ENCODE measurements at places on chromosomes 4 and X.

GRCh38 chr4:11496351-11496829 is 67.7 kb upstream of the HS3ST1 start:
- no peak for DNase-seq

DNA sequence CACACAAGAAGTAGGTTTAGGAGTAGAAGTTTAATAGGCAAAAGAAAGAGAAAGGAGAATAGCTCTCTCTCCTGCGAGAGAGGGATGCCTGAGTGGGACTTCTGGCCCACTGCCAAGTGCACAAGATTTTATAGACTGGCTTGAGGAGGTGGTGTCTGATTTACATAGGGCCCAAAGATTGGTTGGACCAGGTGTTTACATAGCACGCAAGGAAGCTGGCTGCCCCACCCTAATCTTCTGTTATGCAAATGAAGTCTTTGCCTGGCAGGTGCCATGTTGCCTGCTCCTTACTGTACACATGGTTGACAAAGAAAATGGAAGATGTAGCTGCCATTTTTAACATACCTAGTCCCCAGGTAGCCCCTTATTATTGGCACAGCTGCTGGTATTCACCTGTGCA is 170.8 kb upstream of the GATB start:
- DNase-seq: no peak

- no peak for DNase-seq
These were observed 2343.1 kb downstream of the PCDH7 start for GRCh38 chr4:33063241-33063640.

DNA sequence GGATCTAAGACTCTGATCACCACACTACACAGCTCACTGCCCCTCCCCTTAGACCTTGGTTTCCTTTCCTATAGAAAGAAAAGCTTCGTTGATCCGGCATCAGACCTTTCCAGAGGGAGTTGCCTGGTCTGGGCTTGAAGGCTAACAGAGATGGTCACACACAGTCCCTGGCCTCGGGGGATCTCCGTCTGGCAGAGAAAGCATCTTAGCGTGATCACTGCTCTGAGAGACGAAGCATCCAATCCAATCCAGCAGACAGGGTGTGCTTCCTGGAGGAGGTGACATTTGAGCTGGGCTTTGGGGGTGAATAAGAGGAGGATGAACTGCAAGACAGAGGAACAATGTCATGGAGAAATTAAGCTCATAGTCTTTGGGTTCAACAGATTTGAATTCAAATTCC is 49.5 kb downstream of the HTRA3 start:
- DNase-seq: no peak

GRCh38 chr4:75494563-75494962 is 19.6 kb downstream of the RCHY1 start:
- no peak for DNase-seq

DNA sequence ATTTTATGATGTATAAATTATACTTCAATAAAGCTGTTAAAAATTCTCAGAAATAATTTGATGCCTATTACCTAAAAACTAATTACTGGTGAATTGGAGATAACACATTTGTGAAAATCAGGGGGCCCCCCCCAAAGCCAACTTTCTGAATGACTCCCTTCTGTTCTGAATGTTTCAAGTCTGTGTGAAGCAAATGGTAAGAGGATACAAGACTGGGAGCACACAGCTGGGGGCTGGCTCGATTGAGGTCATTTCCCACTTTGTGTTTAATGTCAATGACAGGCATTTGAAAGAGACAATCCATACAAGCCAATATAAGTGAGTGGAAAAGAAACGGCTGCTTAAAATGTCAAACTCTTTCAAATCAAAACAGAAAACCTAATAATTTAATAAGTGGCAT is 155.8 kb downstream of the SH2D1A start:
- no peak for DNase-seq

DNA sequence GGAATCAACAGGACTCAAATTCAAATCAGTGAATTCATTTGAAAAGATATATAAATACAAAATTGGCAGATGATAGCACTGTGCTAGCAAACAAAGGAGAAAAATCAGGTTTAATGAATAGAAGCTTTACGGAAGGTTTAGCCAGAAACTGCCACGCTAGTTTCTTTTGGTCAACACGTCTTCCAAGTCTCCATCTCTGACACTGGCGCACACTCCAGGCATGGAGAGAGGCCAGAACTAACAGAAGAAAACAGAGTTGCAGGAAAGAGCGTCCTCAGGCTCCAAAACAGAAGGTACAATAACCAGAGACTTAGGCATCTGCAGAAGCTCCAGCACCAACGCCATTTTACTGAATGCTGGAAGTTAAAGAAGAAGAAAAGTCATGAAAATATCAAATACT is 497.3 kb upstream of the FRG1 start:
- DNase-seq: no peak

GRCh38 chrX:2360731-2361130 is 140.0 kb downstream of the DHRSX start:
- no peak for DNase-seq

DNA sequence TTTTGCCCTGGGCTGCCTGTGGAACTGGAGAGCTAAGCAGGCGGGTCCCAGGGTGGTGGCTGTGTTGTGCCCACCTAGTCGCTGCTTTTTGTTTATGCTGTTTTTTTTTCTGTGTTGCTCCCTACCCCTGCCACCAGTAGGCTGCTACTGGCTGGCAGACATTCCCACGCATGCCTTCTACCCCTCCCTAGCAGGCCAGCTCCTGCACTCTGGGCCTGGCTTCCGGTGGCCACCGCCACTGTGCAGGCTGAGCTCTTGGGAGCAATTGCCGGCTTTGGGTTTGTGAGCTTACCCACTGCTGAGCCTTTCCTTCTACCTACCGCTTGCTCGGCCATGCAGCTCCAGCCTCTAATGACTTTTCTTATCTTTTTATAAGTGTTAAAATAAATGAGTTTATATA is 57.6 kb downstream of the RBM46 start:
- no peak for DNase-seq

DNA sequence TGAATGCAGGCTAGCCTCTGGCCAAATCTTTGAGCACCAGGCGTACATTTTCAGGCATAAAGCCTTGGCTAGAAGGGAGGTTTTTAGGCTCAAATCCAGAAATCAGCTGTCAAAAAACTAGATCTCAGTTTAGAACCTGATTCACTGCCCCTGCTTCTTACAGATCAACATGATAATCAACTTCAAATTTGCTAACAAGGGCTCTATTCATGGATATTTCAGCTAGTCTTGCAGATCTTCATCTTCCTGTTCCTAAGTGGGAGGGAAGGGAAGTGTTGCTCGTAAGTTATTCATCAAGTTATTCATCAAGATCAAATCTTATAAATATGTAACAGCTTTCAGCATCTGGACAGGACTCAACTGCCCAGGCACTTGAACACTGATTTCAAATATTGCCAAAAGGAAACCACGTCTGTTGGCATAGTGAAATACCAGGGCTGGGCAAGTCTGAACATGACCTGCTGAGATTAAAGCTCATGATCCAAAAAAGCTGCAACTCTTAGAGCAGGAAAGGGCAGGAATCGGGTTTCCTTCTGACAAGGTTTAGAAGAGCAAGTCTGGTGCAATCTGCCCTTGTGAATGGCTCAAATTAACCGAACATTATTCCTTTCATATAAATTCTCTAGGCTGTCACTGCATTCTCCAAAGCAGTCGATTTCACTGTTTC is 200.3 kb downstream of the PDGFC start:
- no peak for DNase-seq

- DNase-seq: no peak
These were observed 82.2 kb downstream of the MAML3 start for GRCh38 chr4:140071806-140072205.

DNA sequence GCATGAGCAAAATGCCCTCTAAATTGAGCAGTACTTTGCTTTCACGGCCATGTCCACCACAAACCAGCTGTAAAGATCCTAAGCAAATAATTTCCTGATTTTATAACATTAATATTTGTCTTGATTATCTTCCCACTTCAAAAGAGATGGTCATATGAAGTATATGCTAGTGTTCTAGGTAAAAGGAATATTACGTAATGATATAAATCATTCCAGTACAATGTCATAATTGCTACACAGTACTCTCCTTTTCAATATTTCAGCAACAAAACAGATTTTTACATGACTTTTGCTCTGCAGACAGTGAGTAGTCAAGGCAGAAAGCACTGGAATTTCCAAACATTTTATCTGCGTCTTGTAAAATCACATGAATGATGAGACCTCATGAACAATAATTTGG is 572.8 kb upstream of the FRG1 start:
- DNase-seq: no peak

GRCh38 chrX:110402850-110403221 is 44.2 kb downstream of the RTL9 start:
- no peak for DNase-seq

DNA sequence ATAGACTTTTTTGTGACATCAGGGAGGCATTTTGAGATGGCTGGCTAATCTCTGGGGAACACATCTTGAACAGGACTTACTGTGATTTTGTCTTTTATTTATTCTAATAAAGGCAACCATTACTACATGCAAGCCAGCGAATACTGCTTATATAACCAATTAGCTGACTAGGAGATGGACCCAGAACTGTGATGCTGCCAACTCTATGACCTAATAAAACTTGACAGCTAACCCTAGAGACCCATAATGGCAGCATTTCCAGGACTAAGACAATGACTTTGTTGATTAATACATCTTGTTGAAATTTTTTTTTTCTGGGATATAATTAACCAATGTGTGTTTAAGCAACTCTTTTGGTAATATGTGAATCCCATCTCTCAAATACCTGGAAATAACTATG is 584.6 kb downstream of the PRR32 start:
- no peak for DNase-seq

DNA sequence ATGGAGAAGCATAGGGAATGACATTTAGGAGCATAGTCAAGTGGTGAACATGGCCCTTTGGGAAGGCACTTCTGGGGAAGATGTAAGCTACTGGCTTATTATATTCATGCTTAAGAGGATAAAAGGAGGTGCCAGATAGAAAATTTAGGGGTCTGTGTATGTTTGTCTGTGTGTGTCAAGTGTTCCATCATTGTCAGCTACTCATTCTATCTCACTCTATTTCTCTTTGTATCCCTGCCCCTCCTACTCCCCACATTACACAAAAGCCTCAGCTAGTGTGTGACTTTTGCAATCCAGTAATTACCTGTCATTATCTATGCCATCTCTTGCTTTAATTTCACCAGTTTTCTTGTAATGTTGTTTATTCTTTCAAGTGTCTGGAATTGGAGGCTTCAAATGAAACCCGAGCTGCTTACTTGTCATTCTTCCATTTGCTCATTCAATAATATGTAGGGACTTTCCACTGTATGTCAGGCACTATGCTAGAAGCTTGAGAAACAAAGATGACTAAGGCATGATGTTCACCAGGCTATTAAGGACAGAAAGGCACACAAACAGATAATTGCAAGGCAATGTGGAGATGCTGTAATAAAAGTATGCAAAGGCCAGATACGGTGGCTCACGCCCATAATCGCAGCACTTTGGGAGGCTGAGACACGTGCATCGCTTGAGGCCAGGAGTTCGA is 229.8 kb upstream of the TEX13C start:
- DNase-seq: no peak

GRCh38 chr4:24802648-24803047 is 7.3 kb downstream of the SOD3 start:
- no peak for DNase-seq

DNA sequence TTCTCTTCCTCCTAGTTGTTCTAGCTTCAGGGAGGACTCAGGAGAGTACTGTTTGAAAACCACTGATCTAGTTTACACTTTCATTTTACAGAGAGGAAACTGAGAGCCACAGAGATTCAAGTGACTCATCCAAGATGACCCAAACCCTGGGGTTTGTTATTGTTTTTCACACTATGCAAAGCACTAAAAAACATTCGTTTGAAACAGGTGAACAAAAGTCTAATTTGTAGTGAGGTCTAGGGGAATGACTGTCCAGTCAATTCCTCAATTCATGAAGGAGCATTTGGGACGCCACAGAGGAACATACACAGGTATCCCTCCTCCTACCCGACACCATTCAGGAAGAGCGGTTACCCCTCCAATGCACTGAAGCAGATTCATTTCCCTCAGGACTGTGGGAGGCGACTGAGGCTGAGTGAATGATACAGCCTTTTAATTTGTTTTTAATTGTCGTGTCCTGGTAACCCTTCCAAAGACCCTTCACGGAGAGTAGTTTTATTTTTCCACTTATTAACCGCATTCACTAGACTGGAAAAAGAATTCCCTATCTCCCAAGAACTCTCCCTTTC is 30.3 kb downstream of the TLR10 start:
- DNase-seq: no peak

GRCh38 chrX:16487620-16488385 is 162.2 kb upstream of the S100G start:
- DNase-seq: no peak

- no peak for DNase-seq
These were observed 277.4 kb downstream of the SPRY1 start for GRCh38 chr4:123673971-123674370.

GRCh38 chr4:99462875-99463464 is 27.8 kb upstream of the ADH7 start:
- DNase-seq: peak; percentile 31

DNA sequence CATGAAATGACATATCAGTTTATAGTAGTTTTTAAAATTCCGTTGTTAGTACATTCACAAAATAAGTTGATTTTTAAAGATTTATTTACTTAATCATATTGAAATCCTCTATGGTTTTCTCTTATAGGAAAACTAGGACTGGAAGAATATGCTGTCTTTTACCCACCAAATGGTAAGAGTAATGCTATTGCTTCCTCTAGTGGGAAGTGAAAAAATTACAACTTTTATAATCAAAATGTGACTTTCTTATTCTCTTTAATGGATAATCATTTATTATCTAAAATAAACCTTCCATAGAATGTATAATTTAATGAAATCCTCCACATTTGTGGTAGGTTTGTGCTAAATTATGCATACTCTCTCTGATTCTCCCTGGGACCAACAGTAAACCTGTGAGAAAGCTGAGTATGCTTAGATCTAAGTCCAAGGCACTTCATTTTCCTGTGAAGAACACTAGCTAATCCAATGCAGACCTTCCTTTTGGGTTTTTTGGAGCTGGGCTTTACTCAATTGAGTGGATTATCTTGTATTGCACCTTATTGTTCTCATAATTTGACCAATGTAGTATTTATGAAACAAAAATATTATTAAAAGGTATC is 136.2 kb downstream of the TBC1D19 start:
- no peak for DNase-seq

GRCh38 chr4:146638333-146638785 is 334 bp upstream of the POU4F2 start:
- no peak for DNase-seq

- no peak for DNase-seq
These were observed 114.9 kb downstream of the SPOCK3 start for GRCh38 chr4:167119392-167119791.

GRCh38 chrX:72040506-72040905 is 91.2 kb downstream of the RTL5 start:
- no peak for DNase-seq

- DNase-seq: no peak
These were observed 71.6 kb downstream of the AMELX start for GRCh38 chrX:11364835-11365234.

- DNase-seq: no peak
These were observed 72.9 kb upstream of the PPP2R3B start for GRCh38 chrX:459611-460010.

DNA sequence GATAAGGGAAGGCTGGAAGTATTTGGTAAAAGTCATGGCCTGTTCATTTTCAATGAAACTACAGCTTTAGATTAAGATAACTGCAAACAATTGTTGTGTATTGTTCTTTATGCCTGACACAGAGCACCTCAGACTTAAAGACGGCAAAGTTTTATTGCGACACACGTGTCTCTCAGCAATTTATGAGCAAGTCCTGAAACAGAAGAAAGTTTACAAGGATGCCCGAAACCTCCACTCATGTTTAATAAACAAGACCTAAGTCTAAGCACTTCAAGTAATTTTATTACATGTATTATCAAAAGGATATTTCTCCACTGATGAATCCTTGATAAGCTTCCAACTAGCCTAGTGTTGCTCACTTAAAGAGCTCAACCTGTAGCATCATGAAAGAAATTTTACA is 51.0 kb downstream of the DHX15 start:
- DNase-seq: no peak
